Retina (tissue), 1 donor: ENCODE measurements at places on chromosomes 5 and 9.

DNA sequence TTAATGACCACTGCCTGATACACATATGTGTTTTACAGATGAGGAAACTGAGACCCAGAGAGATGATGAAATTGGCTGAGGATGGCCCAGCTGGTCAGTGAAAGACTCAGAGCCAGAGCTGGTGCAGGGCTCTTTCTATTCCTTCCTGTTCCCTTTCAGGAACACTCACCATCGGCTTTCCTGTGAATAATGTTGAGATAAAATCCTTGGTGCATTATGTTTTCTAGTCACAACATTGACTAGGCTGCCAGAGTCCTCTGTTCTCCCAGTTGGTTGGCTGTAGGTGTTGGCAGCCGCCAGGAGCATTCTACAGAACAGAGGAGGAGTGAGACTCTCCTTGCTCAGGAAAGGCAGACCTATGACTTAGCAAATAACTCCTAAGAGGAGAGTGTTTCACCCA is 14.8 kb downstream of the TGFBI start:
- no peak for DNase-seq

GRCh38 chr5:159341145-159341544 is 10.9 kb upstream of the IL12B start:
- DNase-seq = no peak

DNA sequence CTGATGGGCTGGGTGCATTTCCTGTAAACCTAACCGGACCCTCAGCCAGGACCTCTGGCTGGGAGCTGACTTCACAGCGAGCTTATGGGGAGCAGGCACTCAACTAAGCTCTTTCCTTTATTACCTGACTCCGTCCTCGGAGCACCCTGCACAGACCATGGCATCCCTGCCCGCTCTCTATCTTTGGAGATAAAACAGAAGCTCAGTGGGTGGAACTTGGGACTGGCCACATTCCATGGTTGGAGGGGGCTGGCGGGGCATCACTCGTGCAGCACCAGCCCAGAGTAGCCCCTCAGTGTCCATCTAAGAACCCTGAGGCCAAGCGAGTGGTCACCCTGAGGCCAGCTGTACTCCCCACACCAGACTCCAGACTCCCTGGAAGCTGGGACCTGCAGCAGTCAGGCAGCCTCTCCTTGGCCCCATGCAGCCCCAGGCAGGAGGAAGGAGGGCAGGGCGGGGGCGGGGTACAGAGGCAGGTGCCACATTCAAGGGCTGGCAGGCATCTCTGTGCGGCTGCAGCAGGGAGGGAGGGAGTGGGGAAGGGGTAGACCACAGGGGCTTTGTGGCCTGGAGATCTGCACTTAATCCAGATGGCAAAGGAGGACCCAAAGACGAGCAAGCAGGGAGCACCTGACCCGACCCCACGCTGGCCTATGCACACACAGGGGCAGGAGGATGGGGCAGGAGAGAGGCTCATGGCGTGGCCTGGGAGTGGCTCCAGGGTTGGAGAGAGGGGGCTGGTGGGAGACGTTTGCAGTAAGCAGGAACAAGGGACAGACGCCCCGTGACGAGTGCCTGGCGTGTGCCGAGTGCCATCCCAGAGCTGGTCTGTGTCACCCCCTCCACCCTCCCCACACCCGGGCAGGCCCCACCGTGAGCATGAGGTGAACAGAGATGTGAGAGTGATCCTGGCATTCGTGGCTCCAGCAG is 26.1 kb downstream of the GLT6D1 start:
- no peak for DNase-seq

DNA sequence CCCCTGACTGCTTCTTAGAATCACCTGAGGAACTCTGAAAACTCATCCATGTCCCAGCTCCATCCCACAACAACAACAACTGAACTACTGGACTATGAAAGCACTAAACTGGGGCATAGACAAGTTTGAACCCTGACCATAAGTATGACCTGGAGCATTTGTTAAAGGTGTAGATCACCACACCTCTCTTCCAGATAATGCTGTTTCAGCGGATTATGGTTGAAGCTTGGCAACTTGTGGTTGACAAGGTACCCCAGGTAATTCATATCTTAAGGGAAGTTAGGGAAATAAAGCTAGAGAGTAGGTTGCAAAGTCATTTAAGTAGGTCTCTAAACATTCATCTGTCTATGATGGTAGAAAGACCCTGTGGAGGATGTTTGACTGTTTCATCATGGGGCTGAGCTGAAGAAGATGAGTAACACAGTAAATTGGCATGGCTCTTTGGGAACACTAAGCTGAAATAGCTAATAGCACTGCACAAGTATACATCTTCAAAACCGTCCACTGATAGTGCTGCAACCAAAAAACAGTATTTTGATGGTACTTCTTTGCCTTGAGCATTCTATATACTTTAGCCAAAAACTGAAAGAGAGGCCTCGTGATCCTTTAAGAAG is 80.2 kb downstream of the TMEM174 start:
- no peak for DNase-seq

DNA sequence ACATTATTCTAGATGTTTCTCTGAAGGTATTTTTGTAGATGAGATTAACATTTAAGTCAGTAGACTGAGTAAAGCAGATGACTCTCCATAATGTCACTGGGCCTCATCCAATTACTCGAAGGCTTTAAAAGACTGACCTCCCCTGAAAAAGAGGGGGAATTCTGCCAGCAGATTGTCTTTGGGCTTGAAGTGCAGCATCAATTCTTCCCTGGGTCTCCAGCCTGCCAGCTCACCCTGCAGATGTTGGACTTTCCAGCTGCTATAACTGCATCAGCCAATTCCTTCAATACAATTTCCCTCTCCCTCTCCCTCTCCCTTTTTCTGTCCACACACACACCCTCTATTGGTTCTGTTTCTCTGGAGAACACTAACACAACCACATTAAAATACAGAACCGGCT is 472.8 kb downstream of the SPOCK1 start:
- DNase-seq = no peak

GRCh38 chr5:172902497-172903472 is 56.4 kb upstream of the RPL26L1 start:
- peak; percentile 62 for DNase-seq

- DNase-seq = no peak
Measured at GRCh38 chr9:37694355-37694754, 43.6 kb downstream of the FRMPD1 start.
